ENCODE measurements at places on chromosomes 7 and 10.

GRCh38 chr7:35792472-35792871 lies 8.4 kb upstream of the SEPTIN7 start:
- DNase-seq: no peak

DNA sequence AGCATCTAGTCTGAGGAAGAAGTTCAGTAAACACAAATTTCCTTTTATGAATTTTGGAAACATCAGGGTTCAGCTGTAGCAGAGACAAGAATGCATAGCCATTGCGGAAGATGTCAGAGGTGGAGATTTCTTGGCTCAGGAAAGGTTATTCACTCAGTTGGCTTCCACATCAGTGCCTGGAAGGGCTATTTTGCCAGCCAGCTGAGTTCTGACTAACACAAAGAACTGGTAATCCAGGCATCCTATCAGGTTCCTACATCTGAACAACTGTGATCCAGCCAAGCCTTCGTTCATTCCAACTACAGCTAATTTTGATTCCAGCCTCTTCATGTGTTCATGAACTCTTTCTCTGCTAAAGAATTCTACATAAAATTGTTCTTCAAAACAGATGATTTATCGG lies 965.6 kb downstream of the XPNPEP1 start:
- DNase-seq: no peak

DNA sequence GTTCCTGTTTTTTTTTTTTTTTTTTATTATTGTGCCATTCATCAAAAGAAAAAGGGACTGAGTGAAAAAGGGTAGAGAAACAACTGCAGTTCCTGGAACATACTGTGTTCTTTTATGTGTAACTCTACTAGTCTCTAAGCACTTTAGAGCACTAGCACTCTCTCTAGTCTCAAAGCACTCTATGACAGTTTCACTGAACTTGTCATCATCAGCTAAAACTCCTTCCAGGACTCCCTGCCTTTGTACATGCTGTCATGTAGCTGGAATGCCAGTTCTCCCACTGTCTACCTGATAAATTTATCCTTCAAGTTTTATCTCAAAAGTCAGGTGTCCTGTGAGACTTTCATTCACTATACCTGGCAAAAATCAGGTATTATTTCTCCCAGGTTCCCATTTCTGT lies 146.1 kb downstream of the RNF133 start:
- no peak for DNase-seq

- DNase-seq: no peak
These were observed 613 bp downstream of the USP6NL start for GRCh38 chr10:11610826-11611247.

GRCh38 chr7:111528331-111528730 lies 34.0 kb downstream of the IMMP2L start:
- no peak for DNase-seq

DNA sequence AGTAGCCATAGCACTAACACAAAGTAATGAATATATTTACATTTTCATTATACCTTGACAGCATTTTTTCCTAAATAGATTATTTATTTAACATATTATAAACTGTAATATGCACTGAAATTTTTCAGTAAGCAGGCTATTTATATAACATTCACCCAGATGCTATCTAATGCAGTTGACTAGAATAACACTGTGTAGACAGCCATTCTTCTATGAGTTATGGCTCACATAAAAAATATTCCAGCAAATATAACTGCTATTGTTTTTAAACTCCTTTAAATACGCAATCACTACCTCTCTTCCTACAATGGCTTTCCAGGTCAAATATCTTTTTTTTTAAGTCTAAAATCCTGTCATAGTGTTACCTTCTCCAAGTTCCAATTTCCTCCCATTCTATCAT lies 21.6 kb downstream of the TPK1 start:
- no peak for DNase-seq

DNA sequence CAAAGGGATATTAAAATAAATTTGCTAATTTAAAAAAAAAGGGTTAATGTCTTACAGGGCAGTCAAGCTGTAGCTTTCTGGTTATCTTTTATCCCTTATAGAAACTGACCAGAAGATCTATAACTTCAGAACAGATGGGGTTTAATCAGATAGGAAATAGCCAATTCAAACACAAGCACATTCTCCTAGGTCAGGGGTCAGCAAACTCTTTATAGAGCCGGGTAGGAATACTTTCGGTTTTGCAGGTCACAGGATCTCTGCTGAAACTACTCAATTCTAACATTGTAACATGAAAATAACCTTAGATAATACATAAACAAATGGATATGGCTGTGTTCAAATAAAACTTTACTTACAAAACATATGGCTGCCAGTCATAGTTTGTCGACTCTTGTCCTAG lies 479.8 kb downstream of the ADRA2A start:
- DNase-seq: no peak

- no peak for DNase-seq
These were observed 33.2 kb downstream of the NRF1 start for GRCh38 chr7:129644634-129645230.

GRCh38 chr7:151736403-151736909 lies 140.5 kb downstream of the PRKAG2 start:
- DNase-seq: no peak

GRCh38 chr7:47775238-47775637 lies 173.0 kb downstream of the PKD1L1 start:
- DNase-seq: no peak

- no peak for DNase-seq
These were observed 211.5 kb downstream of the CREB5 start for GRCh38 chr7:28623863-28624262.

DNA sequence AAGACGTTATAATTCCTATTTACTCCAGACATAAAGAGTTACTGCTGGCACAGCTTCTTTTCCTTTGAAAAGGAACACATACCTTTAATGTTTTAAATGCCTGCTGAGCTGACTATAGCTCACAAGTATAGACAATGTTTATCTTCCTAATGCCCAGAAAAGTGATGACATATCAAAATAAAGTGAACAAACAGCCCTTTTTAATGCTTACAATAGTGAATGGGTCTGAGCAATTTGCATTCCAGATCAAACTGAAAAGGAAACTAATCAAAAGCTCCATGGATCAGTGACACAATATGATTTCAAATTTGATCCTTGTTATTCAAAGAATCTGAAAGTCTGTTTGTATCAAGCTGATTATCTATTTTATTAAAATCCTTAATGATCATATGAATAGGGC lies 233.6 kb upstream of the SEMA3E start:
- no peak for DNase-seq
